ENCODE measurements at places on chromosomes 1 and 21.

GRCh38 chr1:62722796-62723195 is 34.6 kb upstream of the DOCK7 start:
- no peak for ATAC-seq

- ATAC-seq, result peak; percentile 90
Observed at GRCh38 chr1:41695118-41695745, 210.7 kb upstream of the EDN2 start.

DNA sequence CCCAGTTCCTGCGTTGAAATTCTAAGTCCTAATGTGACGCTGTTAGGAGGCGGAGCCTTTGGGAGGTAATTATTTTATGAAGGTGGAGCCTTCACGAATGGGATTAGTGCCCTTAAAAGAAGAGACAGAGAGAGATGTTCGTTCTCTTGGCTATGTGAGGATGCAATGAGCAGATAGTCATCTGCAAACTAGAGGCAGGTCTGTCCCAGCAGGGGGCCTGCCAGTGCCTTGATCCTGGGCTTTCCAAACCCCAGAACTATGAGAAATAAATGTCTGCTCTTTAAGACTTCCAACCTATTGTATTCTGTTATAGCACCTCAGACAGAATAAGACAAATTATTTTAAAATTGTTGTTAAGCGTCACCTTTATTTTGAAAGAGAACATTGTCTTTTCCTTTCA is 123.1 kb upstream of the KCNJ6 start:
- no peak for ATAC-seq

DNA sequence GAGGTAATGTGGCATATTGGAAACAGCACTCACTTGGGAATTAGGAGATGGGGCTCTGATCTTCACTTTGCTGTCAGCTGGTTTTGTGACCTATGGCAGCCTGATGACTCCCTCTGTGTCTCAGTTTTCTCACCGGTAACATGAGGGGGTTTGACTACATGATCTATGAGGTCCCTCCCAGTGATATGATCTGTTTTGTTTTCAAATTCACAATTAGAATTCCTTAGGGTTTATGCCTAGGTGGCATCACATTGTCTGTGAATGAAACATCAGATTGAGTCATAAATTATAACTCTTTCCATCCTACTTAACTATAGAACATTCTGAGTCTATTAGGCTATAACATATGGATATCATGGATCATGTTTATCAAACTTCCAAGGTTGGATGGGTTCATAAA is 386.6 kb downstream of the PTBP2 start:
- peak; percentile 72 for ATAC-seq

GRCh38 chr1:193309936-193310475 is 123.6 kb upstream of the B3GALT2 start:
- no peak for ATAC-seq

DNA sequence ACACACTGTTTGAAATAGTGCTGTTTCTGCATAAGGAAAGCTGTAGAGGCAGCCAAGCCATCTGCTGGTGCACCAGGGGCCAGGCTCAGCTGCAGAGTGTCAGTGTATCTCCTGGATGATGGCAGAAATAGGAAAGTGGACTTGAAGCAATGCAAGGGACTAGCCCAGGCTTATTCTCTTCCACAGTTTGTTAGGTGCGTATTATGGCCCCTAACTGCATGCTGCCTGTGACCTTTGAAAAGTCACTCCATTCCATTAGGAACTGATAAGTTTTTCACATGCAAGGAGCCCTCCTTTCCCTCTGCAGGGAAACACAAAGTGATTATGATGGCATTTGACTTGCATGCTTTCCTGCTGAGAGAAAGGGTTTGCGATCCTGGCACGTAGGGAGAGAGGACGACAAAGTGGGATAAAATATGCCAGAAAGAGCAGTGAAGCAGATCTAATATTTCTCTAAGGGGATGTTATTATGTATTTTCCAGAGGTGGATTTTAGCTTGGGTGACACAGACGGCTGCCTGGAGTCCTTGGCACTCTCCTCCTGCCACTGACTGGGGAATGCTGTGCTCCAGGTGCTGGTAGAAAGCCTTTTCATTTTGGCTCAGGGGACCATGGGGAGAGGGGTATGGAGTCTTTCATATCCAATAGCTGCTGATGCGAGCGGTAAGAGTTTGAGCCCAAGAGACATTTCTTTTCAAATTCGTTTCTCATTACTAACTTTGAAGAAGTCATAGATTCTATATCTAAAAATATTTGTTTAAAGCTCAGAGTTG is 402.1 kb upstream of the B3GALT2 start:
- peak; percentile 74 for ATAC-seq

DNA sequence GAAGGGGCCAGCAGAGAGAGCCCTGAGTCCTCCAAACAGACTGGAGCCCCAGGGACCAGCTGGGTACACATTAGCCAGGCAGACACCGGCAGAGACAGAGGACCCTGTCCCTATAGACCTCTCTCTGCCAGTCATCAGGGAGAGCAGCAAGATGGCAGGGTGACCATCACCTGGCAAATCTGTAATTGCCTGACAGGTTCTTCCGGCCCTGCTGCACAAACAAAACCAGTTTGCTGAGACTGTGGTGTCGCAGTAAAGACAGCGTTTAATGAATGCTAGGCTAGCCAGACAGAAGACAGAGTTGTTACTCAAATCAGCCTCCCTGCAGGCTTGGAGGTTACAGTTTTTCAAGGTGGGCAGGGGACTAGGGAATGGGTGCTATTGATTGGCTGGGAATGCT is 618.9 kb downstream of the NPHP4 start:
- ATAC-seq, result no peak

- no peak for ATAC-seq
Observed at GRCh38 chr1:154883919-154884868, 14.1 kb upstream of the KCNN3 start.

GRCh38 chr1:20521960-20522861 is 14.3 kb upstream of the MUL1 start:
- peak; percentile 94 for ATAC-seq

DNA sequence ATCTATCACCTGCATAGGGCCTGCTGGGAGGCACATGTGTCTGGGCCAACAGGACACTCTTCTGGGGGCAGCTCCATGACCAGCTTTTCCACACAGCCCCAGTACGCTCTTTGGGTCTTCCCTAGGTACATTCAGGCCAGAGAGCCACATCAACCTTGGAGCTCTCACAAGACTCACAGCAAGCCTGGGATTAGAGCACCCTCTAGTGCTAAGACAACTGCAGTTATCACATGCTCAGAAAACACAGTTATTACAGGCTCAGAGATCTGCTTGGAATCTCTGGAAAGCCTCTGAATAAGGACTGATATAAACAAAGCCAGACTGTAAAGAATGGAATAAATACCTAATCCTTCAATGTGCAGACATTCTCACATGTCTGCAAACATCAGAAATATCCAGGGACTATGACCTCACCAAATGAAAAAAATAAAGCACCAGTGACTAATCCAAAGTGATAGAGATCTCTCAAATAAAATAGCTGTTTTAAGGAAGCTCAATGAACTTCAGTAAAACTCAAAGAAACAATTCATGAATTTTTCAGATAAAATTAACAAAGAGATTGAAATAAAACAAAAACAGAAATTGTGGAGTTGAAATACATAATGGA is 563.9 kb upstream of the NR5A2 start:
- ATAC-seq, result peak; percentile 97

DNA sequence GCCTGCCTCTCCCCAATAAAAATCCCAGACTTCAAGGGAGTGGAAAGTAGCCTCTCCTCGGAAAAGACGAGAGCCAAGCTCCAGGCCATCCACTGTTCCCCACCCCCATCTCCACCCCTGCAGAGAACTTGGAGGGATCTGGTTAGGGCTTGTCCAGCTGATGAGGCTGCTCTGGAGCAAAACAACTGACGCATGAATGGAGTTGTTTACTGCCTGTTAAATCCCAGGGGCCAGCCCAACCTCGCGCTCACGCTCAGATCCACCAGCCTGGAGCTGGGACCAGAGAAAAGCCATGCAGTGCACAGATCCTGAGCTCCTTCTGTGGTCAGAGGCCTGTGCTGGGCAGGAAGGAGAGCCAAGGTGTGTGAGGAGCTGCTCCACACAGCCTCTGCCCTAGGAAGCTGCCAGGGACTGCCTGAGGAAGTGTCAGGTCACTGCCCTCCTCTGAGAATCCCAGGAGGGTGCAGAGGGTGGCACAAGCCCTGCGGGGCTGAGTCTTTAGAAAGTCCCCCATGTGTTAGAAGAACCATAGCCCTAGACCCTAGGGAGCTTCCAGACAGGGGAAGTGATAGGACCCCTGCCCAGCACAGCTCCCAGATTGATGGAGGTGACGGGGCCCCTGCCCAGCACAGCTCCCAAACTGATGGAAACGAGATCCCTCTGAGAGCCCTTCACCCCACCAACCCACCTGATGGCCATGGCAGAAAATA is 109.0 kb upstream of the IPO9 start:
- ATAC-seq, result peak; percentile 2

GRCh38 chr1:207941665-207942064 is 30.7 kb upstream of the CD34 start:
- ATAC-seq, result no peak

DNA sequence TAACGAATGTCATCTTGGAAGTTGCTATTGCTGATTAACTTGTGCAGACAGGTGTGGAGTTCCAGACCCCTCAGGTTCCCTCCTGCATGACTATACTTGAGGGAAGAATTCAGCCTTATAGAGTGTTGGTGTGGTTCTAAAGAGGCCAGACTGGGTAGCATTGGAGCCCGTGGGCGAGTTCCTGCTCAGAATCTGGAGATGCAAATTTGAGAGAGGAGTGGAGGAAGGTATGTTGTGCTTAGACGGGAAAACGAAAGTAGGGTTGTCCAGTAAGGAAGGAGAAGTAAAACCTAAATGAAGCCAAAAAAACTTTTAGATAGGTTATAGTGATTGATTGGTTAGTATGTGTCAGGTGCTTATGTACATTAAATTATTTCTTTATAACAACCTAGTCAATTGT is 79.2 kb downstream of the ZNF326 start:
- no peak for ATAC-seq

GRCh38 chr21:14388282-14388681 is 5.3 kb upstream of the HSPA13 start:
- no peak for ATAC-seq

- no peak for ATAC-seq
Observed at GRCh38 chr1:33844166-33844565, 19.7 kb upstream of the HMGB4 start.

GRCh38 chr21:31103571-31104265 is 65.4 kb upstream of the KRTAP19-8 start:
- ATAC-seq, result no peak

GRCh38 chr1:209319057-209319432 is 264.5 kb upstream of the CAMK1G start:
- ATAC-seq, result peak; percentile 50

DNA sequence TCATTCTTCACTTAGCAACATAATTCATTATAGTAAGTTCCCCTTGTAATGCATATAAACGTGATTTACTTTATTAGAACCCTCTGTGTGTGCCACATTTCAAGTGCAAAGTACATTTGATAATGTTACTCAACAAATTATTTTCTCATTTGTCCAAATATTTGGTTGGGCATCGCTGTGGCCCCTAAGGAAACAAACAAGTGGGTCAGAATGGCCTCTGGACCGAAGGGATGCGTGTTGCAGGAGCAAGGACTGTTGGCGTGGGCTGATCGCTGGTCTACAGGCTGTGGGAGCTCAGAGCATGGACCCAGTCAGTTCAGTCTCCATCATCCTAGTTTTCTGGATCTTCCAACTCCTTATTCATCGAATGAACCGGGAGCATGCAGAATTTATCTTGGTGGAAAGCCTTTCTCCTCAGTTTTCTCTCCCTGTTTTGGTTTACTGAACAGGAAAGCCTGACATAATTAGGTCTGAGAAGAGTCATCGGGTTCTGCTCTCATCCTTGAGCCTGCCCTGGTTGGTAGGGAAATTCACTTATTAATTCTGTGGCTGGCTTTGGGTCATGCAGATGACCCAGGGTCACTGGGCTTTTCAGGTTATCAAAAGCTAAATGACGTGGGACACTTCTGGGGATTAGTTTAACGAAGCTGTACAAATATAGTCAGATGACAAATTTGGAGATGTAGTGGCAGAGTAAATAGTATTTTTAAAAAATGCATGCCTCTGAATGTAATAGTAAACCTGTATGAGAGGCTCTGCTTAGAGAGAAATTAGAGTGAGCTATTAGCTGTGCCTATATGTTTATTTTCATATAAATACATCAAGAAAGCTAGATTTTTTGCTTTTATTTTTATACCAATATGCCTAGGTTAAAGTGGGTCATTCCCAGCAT is 200.2 kb downstream of the SDCCAG8 start:
- ATAC-seq, result no peak

GRCh38 chr1:68141071-68142021 is 90.9 kb upstream of the DIRAS3 start:
- ATAC-seq, result no peak
